AG09309 (cell line): ENCODE measurements at places on chromosomes 7 and 10.

- DNase-seq: no peak
These were observed 29.1 kb upstream of the EFCAB10 start for GRCh38 chr7:105610165-105610930.

DNA sequence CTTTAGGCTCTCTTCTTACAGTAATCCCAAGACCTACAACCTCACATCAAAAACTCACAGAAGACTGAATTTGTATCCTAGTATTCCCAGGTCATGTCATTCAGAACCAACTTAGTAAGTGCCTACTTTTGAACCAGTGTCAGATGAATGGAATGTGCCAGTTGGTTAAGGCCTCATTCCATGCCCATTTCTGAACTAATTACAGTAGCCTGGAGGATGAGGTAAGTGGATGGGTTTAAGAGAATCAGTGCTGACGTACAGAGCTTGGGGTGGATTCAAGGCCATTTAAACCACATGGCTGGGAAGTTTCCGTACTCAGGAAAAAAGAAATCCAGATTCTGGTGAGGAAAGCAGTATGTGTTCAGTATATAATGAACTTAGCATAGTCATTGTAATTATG lies 21.9 kb upstream of the FOXP2 start:
- DNase-seq: no peak

GRCh38 chr10:23362069-23362830 lies 17.7 kb upstream of the C10orf67 start:
- no peak for DNase-seq

DNA sequence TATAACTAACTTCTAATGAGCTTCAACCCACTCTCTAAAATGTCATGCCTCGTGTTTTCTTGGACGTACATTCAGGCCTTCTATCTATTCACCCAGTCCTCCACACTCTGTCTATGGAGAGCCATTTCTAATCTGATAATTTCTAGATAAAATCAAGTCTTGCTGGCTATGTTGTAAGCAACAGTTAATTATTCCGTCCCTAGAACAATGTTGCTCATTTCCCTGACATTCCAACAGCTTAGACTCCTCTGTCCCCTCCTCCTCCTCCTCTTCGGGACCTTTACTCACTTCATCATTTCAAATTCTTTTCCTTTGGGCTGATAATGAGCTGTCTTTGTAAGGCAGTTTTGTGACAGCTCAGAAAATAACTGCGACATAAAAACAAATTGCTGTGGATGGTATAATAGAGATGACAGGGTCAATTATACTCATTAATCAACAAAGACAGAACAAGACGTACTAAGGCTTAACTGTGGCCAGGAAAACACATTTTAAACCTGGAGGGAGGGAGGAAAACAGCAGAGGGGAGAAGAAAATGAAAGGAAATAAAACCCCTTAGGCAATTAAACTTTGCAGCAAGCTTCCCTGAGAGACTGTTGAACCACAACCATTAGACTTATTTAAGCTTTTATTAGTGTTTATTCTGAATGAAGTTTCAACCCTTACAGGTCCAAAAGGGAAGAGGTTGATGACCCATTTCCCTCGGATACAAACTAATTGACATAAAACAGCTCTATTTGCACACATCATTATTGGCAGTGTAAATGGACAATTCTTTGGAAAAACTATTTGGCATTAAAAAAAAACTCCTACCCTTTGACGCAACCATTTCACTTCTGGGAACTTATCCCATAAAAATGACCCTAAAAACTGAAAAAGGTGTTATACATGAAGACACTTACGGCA lies 179.1 kb downstream of the SFMBT2 start:
- no peak for DNase-seq

DNA sequence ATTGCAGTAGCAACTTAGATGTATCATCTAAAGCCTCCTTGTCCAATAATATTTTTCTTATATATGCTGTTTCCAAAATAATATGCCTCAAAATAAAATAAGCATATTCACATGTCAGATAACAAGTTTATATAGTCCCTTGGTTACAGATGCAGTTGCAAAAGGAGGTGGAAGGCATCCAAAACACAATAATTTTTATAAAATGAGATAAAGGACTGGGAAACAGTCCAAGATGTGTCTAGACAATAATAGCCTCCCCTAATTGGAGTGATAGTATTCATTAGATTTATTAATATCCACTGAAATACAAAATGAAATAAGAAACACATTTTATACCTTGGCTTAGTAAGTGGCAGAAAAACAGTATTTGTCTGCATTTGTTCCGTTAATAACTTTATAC lies 30.3 kb downstream of the BCAP29 start:
- DNase-seq: no peak

- DNase-seq: no peak
These were observed 15.6 kb downstream of the ATG9B start for GRCh38 chr7:151008511-151009323.

DNA sequence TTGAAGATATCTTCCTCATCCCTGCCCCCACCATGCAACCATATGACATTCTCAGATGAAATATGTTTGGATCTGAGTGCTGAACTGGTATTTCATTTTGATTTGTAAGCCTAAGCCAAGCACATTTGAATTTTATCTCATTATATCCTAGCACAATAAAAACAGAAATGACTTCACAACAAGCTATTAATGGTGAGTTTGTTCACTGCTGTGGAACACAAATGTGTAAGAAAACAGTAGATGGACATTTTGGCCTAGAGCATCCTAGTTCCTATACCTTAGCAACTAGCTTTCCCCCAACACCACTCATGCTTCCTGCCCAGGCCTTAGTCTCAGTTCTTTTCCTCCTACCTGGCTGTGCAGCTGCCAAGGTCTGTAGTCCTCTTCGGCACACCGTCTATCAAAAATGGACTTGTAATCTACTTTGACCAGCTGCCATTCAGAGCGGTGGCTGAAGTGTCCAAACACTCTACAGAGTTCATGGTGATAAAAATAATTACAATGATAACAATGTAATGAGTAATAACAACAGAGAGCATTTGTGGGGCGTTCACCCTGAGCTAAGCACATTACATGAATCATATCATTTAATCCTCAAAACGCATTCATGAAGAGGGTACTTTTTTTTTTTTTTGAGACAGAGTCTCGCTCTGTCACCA lies 491.9 kb downstream of the SORCS1 start:
- DNase-seq: no peak

DNA sequence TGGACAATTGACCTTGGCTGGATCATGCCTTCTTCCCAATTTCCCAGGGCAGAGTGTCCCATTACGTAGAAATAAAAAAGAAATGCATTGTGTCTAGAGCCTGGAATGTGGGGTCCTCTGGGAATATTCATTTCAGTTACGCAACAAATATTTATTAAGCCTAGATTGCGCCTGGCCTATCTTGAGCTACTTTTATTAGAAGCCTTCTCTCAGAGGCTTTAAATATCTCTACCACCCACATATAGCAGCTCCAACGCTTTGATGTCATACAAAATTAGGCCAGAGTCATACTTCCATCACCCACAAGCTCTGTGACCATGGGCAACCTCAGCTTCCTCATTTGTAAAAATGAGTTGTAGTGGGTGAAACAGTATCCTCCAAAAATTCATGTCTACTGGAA lies 24.9 kb upstream of the CARD11 start:
- DNase-seq: no peak

DNA sequence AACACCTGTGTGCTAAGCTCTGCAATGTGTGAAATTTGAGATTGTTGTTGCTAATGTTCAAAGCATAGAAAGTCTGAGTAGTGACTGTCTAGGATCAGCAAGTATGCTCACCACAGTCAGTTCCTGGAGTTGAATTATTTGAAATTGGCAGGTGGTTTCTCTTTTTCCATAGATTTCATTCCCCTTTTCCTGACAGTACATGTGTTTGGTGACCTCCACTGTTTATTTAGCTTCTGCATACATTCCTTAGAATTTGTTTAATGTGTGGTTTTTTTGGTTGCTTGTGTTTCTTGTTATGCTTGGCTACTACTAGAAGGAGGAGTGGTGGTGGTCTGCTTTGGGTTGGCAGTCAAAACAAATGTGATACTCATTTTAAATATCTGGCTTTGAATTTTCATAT lies 52.3 kb downstream of the FOXP2 start:
- DNase-seq: no peak

DNA sequence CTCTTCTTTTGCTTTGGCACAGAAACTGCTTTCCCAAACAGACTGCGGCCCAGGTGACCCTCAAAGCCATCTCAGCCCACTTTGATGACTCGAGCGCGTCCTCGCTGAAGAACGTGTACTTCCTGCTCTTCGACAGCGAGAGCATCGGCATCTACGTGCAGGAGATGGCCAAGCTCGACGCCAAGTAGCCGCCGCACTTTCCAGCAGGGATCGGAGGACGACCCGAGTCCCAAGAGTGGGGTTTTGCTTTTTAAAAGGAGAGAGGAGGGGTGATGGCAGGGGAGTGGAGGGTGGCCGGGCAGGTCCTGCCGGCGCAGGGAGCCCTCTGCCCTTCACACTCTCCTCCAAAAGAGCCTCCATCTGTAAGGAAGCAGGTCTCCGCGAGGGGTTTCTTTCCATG lies 21.1 kb downstream of the AIFM2 start:
- DNase-seq: no peak

DNA sequence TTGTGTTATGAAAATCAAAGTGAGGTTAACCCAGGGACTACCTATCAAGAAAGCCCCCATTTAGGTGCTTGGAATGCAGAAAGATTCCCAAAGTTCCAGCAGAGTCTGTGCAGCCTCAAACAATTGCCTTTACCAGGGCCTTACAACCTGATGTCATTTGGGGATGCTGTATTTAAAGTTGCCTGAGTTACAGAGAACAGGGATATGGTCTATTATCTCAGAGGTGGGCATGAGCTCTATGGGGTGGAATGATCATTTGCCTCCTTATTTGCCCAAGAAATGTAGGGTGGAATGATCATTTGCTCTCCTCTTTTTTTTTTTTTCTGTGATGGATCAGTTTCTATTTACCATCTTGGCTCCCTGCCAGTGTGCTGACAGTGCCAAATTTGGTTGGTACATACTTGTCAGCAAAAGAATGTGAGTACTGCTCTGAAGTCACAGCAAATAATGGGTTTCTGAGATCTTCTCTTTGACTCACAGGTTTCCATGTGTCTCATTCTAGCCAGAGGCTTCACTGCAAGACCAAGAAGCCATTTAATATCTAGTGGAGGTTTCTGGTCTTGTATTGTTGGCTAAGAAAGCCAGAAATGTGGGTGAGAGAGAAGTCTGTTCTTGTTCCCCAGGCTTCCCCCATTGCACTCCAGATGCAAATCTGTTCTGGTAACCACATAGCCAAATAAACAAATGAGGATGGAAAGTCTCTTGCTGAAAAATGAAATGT lies 45.5 kb upstream of the ZNRF2 start:
- no peak for DNase-seq
